Nucleus accumbens (tissue), 56 donors: ENCODE measurements at places on chromosomes 7 and 10.

GRCh38 chr10:130215931-130216231 is 79.7 kb downstream of the GLRX3 start:
- no peak for DNase-seq

DNA sequence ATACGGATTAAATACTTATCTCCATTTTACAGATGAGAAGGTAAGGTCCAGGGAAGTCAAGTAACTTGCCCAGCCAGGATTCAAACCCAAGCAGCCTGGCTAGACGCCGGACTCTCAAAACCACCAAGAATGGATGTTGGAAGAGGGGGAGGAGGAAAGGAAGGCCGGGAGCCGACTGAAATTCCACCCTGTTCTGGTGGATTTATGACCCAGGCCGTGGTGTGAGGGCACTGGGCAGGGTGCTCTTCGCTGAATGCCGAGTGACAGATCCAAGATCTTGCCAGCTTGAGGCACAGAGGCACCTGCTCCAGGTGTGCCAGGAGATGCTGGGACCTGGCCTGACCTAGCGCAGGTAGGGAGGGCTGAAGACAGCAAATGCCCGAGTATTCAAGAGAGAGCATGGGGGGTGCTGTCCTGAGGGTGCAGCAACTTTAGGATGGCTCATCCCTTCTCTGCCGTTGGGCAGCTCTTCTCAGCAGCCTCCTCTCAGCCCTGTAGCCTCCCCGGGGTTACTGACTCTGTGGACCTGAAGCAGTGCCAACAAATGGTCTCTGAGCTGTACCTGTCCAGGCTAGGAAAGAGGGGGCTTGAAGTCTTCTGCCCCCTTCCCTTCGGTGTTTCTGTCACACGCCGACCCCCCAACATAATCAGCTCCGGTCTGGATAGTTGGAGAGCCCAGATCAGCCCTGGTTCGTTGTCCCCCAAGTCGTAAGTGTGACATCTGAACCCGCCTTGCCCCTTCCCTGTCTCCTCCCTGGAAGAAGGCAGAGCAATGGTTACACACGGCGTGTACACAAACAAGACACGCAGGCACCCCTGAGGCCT is 713 bp downstream of the LOXL4 start:
- DNase-seq = no peak

DNA sequence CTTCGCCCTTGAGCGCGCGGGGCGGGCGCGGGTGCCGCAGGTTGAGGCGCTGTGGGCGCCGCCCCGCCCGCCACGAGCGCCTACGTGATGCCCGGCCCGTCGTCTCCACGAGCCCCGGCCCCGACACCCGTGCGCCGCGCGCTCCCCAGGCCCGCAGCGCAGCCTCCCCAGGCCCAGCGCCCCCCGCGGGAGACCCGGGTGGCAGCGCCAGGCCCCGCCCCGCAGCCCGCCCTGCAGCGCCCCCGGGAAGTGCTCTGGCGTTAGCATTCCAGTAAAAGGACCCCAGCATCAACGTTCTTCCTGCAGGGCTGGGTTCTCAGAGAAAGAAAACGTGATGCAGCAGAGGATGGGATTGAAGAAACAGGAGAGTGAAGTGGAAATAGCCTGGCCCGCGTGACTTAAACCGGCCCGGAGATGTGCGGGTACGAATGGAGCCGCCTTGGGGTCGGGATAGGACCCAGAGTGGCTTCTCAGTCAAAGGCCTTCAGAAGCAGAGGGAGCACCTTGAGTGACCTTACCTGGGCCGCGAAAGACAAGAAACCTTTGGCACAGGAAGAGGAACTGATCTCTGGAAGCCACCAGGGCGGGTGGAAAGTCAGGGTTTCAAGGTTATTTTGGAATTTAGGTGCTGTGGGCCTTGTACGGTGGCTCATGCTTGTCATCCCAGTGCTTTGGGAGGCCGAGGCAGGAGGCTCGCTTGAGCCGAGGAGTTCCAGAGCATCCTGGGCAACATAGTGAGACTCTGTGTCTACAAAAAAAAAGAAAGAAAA is 1.8 kb downstream of the PFKP start:
- DNase-seq = peak; percentile 29

GRCh38 chr10:23872290-23872689 is 336.6 kb upstream of the KIAA1217 start:
- DNase-seq = no peak

DNA sequence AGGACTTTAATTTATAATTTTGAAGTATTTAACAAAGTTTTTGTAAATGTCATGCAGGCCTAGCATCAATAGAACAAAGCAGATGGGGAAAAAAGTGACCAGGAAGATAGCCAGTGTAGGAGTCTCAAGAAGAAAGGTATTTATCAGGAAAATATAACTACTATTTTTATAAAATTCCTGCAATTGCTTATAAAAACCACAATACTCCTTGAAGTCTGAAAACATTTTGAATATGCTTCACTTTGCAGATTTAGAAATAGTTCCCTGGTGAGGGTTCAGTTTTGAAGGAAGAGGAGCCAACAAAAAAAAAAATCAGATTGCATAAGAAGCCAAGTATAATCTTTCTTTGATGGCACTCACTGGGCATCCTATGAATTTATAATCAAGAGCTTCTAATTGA is 34.1 kb downstream of the MTERF1 start:
- no peak for DNase-seq

- no peak for DNase-seq
Observed at GRCh38 chr7:8499128-8499527, 65.7 kb downstream of the NXPH1 start.

DNA sequence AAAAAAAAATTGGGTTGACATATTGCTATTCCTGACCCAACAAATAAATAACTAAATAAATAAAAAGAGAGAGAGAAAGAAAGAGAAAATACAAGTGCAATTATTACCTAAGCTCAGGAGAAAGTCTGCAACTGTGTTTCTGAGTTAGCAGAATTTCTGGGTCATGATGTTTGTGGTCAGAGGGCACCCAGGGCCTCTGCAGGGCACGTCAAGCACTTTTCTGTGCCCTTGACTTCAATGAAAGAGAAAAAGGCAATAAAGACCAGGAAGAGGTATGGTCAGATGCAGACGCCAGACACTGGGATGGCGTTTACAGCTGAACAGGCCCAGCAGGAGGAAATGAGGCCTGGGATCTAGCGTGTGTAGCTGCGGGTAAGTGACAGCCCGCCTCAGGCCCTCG is 160.9 kb upstream of the GDF10 start:
- DNase-seq = no peak
